ENCODE measurements at places on chromosomes 6 and 20. TPM values are rescaled to one million over a fixed set of nuclear protein-coding genes. Genes with fewer than 3 reads are reported as not detected.

Gene IL20RA
- total RNA-seq = not detected

Gene FRK
- 0.05 TPM for total RNA-seq

DNA sequence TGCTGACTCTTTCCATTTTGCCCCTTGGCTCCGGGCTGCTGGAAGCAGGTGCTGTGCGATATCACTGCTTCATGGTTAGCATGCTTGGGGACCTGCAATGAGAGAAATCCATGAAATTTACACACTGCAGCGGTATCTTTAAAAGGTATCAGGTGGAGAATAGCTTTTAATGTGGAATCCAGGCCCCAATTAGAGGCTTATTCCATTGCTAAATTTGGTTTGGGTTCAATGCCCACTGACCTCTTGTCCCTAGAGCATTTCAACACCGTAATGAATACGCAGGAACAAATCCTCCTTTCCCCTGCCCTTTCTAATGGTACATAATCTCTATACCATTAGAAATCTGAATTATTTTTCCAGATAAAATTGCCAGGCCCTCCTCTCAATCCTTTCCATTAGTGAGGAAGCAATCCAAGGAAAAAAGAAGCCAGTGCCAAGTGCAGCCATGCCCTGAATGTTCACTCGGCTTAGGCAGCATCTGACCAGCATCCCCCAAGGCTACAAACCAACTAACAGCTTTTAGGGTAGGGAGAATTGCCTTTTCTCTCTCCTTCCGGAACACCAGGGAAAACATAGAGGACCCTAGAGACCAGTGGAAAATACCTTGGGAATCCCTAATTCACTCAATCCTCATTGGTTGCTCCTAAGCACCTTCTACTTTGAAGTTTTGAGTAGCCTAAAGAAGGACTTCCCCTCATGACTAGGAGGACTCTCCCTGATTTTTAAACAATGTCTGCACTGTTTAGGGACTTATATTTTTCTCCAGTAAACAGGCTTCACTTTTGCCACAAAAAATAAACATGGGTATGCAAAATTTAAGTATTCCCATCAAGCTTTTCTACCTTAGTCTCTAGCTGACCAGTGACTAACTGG lies 143.1 kb downstream of the QRSL1 start:
- DNase-seq = no peak
- no peaks in the 10 kb centered on the region for H3K36me3 ChIP-seq
- no peaks in the 10 kb centered on the region for H3K27me3 ChIP-seq
- no peak overlapping the region for H3K27ac ChIP-seq

DNA sequence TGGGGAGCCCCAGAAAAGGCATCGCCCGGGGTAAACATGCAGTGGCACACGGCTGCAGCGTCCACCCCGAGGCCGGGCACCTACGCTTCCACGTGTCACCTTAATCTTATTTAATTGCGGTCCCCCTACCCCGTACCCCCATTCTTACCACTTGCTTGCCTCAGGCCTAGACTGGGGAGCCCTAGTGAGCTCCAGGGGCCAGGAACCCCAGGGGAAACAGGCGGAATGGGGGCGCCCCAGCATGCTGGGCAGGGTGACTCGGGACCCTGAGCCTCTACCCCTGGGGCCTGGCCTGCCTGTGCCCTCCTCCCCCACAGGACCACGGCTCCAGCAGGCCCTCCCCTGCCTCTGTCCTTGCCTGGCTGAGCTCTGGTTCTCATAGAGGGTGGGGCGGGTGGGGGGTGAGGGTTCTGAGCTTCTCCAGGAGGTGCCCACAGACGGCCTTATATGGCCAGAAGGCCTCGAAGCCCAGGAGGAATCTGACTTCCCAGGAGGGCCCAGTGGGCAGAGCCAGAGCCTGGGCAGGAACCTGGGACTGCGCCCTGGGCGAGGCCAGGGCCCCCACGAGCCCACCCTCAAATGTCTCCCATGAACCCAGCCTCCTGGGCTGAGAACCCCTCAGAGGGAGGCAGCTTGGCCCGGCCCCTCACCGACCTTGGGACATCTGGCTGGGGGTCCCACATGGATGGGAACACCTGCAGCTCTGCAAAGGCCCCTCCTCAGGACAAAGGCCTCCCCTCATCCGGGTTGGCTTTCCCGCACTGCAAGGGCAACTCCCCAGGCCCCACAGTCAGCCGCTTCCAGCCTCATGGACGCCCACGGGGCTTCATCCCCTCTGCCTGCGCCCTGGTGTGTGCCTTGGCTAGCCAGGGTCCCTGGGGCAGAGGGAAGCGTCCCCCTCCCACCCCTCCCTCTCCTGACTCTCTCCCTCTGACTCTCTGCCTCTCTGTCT lies 5.2 kb upstream of the LAMA5 start:
- no peak for DNase-seq
- H3K4me3 ChIP-seq = no peak overlapping the region
- H3K36me3 ChIP-seq = no peaks in the 10 kb centered on the region
- no peaks in the 10 kb centered on the region for H3K4me1 ChIP-seq
- no peak overlapping the region for H3K27ac ChIP-seq

DNA sequence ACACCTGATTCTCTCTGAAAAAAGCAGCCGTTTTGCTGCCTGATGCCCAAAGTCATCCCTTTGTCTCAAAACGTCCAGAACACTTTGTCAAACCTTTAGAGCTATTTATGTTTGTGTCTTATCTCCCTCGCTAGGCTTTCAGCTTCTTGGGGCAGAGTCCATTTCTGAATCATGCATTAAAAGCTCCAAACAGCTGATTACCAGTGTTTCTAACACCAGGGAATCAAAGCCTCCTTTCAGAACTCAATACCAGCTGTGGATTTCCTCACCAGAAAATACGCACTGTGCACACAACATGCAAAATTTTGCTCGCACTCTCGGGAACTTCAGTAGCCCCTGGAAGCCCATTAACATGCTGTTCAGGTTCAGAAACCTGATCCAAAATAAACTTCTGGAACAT lies 333.3 kb downstream of the HACE1 start:
- no peaks in the 10 kb centered on the region for H3K27me3 ChIP-seq
- H3K4me3 ChIP-seq = no peak overlapping the region
- no peak for DNase-seq
- no peaks in the 10 kb centered on the region for H3K36me3 ChIP-seq
- no peak overlapping the region for H3K27ac ChIP-seq

- H3K4me1 ChIP-seq = no peaks in the 10 kb centered on the region
- no peak overlapping the region for H3K4me3 ChIP-seq
- DNase-seq = no peak
- H3K27me3 ChIP-seq = no peaks in the 10 kb centered on the region
Measured at GRCh38 chr6:150191809-150192208, 49.0 kb downstream of the PPP1R14C start.

DNA sequence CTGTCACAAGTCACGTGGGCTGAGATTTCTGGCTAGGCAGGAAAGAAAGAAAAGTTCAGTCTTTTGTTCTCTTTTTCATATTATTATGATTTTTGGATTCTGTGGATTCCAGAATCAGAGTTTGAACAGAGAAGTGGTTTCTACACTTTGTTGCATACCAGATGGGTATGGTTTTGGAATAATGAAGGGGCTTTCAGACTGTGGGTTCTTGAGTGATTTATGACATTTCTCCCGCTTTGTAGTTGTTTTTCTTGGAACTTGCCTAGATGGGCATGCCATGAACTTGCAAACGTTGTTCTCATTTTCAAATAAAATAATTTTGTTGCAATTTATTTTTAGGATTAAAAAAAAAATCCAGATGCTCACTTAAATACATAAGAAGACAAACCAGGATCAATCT lies 34.4 kb downstream of the CBFA2T2 start:
- H3K4me1 ChIP-seq = no peaks in the 10 kb centered on the region
- no peaks in the 10 kb centered on the region for H3K27me3 ChIP-seq
- no peak overlapping the region for H3K27ac ChIP-seq
- DNase-seq = no peak

GRCh38 chr6:118509009-118509617 lies 39.0 kb upstream of the PLN start:
- H3K27ac ChIP-seq = no peak overlapping the region
- DNase-seq = no peak
- no peaks in the 10 kb centered on the region for H3K4me1 ChIP-seq
- no peak overlapping the region for H3K4me3 ChIP-seq
- no peaks in the 10 kb centered on the region for H3K27me3 ChIP-seq

Gene SALL4
- total RNA-seq = 0.17 TPM

DNA sequence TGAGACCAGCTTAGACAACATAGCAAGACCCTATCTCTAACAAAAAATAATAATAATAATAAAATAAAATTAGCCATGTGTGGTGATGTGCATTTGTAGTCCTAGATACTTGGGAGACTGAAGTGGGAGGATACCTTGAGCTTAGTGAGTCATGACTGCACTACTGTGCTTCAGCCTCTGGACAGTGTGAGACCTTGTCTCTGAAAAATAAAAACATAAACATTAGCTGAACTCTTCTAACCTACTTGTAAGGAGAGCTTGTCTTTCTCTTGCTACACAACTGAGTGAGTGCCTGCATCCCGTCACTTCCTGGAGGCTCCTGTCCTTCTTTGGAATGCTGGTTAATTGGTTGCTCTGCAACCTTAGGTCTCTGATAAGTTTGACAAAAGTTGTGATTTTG lies 5.1 kb upstream of the DBNDD2 start:
- DNase-seq = no peak
- peaks cover 3% of the 10 kb centered on the region for H3K36me3 ChIP-seq
- no peak overlapping the region for H3K4me3 ChIP-seq
- H3K27ac ChIP-seq = no peak overlapping the region
- no peaks in the 10 kb centered on the region for H3K27me3 ChIP-seq
- no peaks in the 10 kb centered on the region for H3K4me1 ChIP-seq

DNA sequence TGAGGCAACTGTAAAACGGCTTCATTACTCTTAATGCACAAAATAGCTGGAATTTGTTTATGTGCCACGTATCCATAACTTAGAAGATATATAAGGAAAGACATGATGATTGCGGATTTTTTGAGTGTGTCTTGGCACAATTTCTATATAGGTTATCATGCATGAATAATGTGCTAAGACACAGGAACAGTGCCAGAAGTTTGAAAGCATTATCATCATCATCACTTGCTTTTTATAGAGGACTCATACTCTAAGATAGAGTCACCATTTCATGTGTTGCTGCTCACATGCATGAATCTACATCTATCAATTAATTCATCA lies 113.4 kb downstream of the ELOVL4 start:
- H3K27ac ChIP-seq = no peak overlapping the region
- no peak for DNase-seq
- H3K4me3 ChIP-seq = no peak overlapping the region
- no peaks in the 10 kb centered on the region for H3K4me1 ChIP-seq
- H3K27me3 ChIP-seq = no peaks in the 10 kb centered on the region

Gene DOP1A
- total RNA-seq = 25.7 TPM

Gene MLIP
- not detected for total RNA-seq

Gene SPEF1
- total RNA-seq = 0.32 TPM

GRCh38 chr20:39338469-39339376 lies 376.6 kb downstream of the DHX35 start:
- H3K27me3 ChIP-seq = no peaks in the 10 kb centered on the region
- H3K4me1 ChIP-seq = no peaks in the 10 kb centered on the region
- no peak overlapping the region for H3K27ac ChIP-seq

GRCh38 chr6:169619650-169620049 lies 82.2 kb downstream of the WDR27 start:
- H3K36me3 ChIP-seq = no peaks in the 10 kb centered on the region
- no peak overlapping the region for H3K27ac ChIP-seq
- no peaks in the 10 kb centered on the region for H3K27me3 ChIP-seq
- no peak overlapping the region for H3K4me3 ChIP-seq
- no peak for DNase-seq

DNA sequence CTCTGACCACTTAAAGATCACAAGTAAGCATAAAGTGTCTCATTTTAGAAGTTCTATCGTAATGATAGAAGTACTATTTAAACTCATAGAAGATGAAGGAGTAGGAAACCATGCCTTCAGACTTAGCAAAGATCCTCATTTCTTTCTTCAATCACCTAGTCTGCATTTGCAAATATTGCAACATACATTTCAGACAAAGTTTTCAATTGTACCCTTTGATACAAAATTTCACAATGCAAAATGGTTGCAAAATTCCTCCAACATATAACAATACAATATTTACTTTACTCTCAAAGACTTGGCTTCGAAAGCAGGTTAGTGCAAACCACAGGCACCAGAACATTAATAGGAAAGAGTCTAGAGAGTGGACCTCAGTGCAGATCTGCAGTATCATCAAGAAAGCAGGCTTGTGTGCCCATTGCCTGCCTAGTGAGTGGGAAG lies 16.1 kb upstream of the ROS1 start:
- H3K36me3 ChIP-seq = no peaks in the 10 kb centered on the region
- no peak overlapping the region for H3K27ac ChIP-seq
- DNase-seq = no peak
- peaks cover 3% of the 10 kb centered on the region for H3K27me3 ChIP-seq

GRCh38 chr6:41346441-41346840 lies 11.0 kb downstream of the NCR2 start:
- H3K4me1 ChIP-seq = peaks cover 18% of the 10 kb centered on the region
- H3K4me3 ChIP-seq = no peak overlapping the region
- H3K36me3 ChIP-seq = no peaks in the 10 kb centered on the region
- no peak overlapping the region for H3K27ac ChIP-seq
- no peaks in the 10 kb centered on the region for H3K27me3 ChIP-seq

- no peaks in the 10 kb centered on the region for H3K4me1 ChIP-seq
- no peak for DNase-seq
- no peak overlapping the region for H3K4me3 ChIP-seq
Measured at GRCh38 chr6:81939766-81940165, 187.3 kb upstream of the TENT5A start.

Gene SENP6
- total RNA-seq = 124 TPM

DNA sequence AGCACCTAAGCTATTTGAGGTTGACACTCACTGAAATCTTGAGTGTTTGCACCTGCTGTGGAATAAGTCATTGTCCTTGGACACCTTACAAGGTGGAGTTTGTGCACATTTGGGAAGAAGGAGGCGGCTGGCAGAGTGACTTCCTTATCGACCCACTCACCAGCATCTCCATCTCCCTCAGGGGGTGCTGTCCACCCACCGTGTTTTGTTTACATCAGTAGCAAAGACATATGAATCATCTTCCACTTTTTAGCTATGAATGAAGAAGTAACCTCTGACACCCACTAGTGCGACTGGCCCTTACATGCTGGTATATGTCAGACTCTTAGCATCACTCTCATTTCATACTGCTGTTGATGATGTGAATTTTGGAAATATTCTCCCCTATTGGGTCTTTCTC lies 119.5 kb upstream of the SGK1 start:
- H3K36me3 ChIP-seq = no peaks in the 10 kb centered on the region
- no peaks in the 10 kb centered on the region for H3K4me1 ChIP-seq
- no peak overlapping the region for H3K27ac ChIP-seq
- no peaks in the 10 kb centered on the region for H3K27me3 ChIP-seq
- H3K4me3 ChIP-seq = peak overlapping the region; percentile 9

Measured in naive thymus-derived CD4-positive, alpha-beta T cell (primary cell).